ENCODE measurements at places on chromosomes 3 and 15. TPM values are rescaled to one million over a fixed set of nuclear protein-coding genes. Genes with fewer than 3 reads are reported as not detected.

- no peaks in the 10 kb centered on the region for H3K36me3 ChIP-seq
- H3K27ac ChIP-seq, result no peak overlapping the region
- DNase-seq, result no peak
- H3K4me3 ChIP-seq, result no peak overlapping the region
- no peaks in the 10 kb centered on the region for H3K27me3 ChIP-seq
- peaks cover 12% of the 10 kb centered on the region for H3K4me1 ChIP-seq
Measured at GRCh38 chr3:82736696-82737277, 975.3 kb upstream of the GBE1 start.

- no peaks in the 10 kb centered on the region for H3K4me1 ChIP-seq
- no peaks in the 10 kb centered on the region for H3K36me3 ChIP-seq
- no peak overlapping the region for H3K27ac ChIP-seq
- no peaks in the 10 kb centered on the region for H3K27me3 ChIP-seq
Measured at GRCh38 chr3:154334973-154335420, 10.7 kb upstream of the DHX36 start.

- H3K27ac ChIP-seq, result no peak overlapping the region
- no peak overlapping the region for H3K4me3 ChIP-seq
- no peaks in the 10 kb centered on the region for H3K27me3 ChIP-seq
- 0 out of 2 replicates have a peak, but pooled peaks cover 4% of the 10 kb centered on the region for H3K4me1 ChIP-seq
Measured at GRCh38 chr3:43752905-43753304, 62.2 kb downstream of the ABHD5 start.

ADGRG7 gene
- not detected for polyA plus RNA-seq

FETUB gene
- polyA plus RNA-seq, result 0.26 TPM

IQCH gene
- polyA plus RNA-seq, result 1.7 TPM

DNA sequence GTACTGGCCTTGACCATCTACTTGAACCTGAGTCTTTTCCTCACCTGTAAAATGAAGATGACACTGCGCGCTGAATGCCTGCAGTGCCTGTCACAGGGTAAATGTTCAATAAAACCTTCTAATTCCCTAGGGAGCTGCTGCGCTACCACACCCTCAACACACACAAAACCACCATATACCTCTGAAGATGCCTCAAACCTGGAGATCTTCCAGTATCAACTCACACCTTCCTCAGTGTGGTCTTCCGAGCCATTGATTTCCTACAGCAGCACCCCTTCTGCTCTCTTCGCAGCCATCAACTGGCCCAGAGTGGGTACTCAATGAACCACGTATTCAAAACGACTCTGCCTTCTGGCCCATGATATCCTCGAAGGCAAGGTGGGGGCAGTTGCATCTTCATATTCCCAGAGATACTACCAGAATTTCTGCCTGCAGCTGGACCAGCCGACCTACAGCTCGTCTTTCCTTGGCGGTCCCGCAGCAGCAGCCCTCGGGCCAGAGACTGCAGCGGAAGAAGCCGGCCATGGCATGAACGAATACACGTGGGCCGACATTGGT lies 695 bp downstream of the RPL32 start:
- peaks cover 52% of the 10 kb centered on the region for H3K36me3 ChIP-seq
- H3K4me3 ChIP-seq, result peak overlapping the region; percentile 94
- no peaks in the 10 kb centered on the region for H3K27me3 ChIP-seq

DNA sequence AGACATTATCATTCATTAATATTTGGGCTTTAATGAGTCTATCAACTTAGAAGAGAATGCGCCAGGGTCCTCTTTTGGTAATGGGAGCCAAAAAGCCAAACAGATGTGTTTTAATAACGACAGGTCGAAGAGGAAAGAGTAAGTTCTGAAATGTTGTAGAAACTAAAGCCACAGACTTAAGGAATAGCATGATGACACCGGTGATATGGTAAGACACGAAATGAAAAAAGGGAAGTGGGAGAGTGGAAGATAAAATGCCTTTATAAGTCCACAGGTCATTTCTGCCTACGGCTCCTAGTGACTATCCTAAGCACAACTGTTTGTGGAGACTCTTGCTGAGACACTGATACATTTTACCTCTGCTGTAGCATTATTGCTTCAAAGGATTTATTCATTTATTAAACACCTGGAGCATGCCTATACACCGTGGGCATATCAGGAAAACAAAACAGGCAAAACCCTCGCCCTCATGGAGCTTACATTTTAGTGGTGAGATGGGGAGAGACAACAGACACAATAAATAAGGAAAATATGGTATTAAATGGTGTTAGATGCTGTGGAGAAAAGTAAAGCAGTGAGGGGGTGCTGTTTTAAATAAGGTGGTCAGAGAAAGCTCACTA lies 11.7 kb upstream of the CD47 start:
- no peak overlapping the region for H3K27ac ChIP-seq
- no peak for DNase-seq
- no peaks in the 10 kb centered on the region for H3K36me3 ChIP-seq

AGBL1 gene
- polyA plus RNA-seq, result not detected

GRCh38 chr15:36858423-36858822 lies 241.9 kb downstream of the MEIS2 start:
- no peaks in the 10 kb centered on the region for H3K4me1 ChIP-seq
- H3K36me3 ChIP-seq, result no peaks in the 10 kb centered on the region
- H3K27ac ChIP-seq, result no peak overlapping the region
- no peak overlapping the region for H3K4me3 ChIP-seq

DNA sequence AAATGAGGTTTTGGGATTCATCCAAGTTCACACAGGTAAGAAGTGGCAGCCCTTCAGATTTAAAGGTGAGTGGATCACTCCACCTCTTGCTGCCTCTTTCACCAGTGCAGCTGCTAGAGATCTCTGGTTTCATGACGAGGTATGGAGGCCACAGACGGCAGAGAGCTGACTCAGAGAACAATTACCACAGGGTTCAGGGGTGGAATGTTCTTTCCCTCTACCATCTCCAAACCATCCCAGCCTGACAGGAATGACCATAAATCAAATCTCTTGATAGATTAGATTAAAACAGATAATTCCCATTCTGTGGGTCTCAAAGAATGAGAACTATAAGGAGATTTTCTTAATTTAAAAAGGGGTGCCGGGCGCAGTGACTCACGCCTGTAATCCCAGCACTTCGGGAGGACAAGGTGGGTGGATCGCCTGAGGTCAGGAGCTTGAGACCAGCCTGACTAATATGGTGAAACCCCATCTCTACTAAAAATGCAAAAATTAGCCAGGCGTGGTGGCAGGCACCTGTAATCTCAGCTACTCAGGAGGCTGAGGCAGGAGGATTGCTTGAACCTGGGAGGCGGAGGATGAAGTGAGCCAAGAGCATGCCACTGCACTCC lies 174.2 kb upstream of the ATP11B start:
- no peak overlapping the region for H3K4me3 ChIP-seq
- H3K27ac ChIP-seq, result no peak overlapping the region
- H3K36me3 ChIP-seq, result no peaks in the 10 kb centered on the region
- no peaks in the 10 kb centered on the region for H3K27me3 ChIP-seq

EFHB gene
- 1.4 TPM for polyA plus RNA-seq

GRCh38 chr15:74252291-74252690 lies 16.2 kb downstream of the CCDC33 start:
- 0 out of 2 replicates have a peak, but pooled peaks cover 4% of the 10 kb centered on the region for H3K4me1 ChIP-seq
- H3K27me3 ChIP-seq, result no peaks in the 10 kb centered on the region
- no peaks in the 10 kb centered on the region for H3K36me3 ChIP-seq
- no peak for DNase-seq
- H3K4me3 ChIP-seq, result no peak overlapping the region

DNA sequence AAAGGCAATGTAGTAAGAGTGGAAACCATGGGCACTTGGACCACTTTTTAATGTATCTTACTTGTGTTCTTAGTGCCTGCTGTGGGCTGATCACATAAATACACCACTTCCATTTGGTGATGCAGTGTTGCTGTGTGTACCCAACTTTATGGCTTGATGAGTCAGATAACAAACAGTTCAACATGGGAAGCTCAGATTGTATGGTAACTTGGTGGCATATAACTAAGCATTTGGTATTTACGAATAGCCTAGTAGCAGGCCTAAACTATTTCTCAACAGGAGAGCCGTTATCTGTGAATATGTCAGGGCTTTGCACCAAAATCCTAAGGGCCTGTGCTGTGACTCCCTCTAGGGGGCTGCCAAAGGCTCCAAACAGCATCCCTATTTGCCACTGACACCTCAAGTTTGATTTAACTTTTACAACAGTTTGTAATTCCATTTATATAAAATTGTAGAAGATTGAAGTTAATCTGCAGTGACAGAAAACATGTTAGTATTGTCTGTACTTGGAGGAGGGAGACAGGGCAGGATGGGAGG lies 640.4 kb upstream of the CADM2 start:
- peak; percentile 57 for DNase-seq
- H3K4me3 ChIP-seq, result no peak overlapping the region
- H3K4me1 ChIP-seq, result no peaks in the 10 kb centered on the region
- no peaks in the 10 kb centered on the region for H3K27me3 ChIP-seq
- H3K36me3 ChIP-seq, result no peaks in the 10 kb centered on the region

- DNase-seq, result no peak
- peaks cover 14% of the 10 kb centered on the region for H3K27me3 ChIP-seq
- no peak overlapping the region for H3K27ac ChIP-seq
- peaks cover 29% of the 10 kb centered on the region for H3K4me1 ChIP-seq
Measured at GRCh38 chr3:190326361-190326760, 4.1 kb upstream of the CLDN1 start.

- no peak overlapping the region for H3K27ac ChIP-seq
- H3K4me1 ChIP-seq, result peaks cover 15% of the 10 kb centered on the region
- H3K36me3 ChIP-seq, result no peaks in the 10 kb centered on the region
- DNase-seq, result peak; percentile 65
Measured at GRCh38 chr15:28876131-28876844, 9.5 kb upstream of the APBA2 start.

DNA sequence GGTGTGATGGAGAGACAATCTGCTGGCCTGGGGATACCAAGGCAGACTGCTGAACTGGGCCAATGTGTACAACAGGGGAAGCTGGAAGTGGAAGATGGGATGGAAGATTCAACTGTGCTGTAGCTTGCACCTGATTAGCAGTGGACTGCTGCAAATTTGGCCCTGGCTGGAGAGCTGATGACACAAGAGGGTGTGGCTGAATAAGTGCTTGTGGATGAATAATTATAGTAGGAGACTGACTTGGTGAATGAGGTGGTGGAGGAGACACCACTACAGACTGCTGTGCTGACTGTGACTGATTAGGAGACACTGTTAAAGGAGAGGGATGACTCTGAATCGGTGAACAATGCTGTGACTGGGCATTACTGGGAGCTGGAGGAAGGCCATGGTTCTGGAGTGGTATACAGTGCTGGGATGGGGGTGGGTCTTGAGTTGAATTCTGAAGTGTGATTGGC lies 52.5 kb downstream of the PHC3 start:
- no peaks in the 10 kb centered on the region for H3K36me3 ChIP-seq
- no peaks in the 10 kb centered on the region for H3K4me1 ChIP-seq
- H3K4me3 ChIP-seq, result no peak overlapping the region
- DNase-seq, result no peak

GRCh38 chr3:135513106-135514059 lies 452.1 kb upstream of the PPP2R3A start:
- 0 out of 2 replicates have a peak overlapping the region, but pooled peaks have one; percentile 29 for H3K27ac ChIP-seq
- no peaks in the 10 kb centered on the region for H3K27me3 ChIP-seq
- H3K4me1 ChIP-seq, result peaks cover 3% of the 10 kb centered on the region
- no peak overlapping the region for H3K4me3 ChIP-seq
- peak; percentile 27 for DNase-seq
- H3K36me3 ChIP-seq, result no peaks in the 10 kb centered on the region

LDHAL6B gene
- polyA plus RNA-seq, result not detected

MME gene
- 15.2 TPM for polyA plus RNA-seq

DNA sequence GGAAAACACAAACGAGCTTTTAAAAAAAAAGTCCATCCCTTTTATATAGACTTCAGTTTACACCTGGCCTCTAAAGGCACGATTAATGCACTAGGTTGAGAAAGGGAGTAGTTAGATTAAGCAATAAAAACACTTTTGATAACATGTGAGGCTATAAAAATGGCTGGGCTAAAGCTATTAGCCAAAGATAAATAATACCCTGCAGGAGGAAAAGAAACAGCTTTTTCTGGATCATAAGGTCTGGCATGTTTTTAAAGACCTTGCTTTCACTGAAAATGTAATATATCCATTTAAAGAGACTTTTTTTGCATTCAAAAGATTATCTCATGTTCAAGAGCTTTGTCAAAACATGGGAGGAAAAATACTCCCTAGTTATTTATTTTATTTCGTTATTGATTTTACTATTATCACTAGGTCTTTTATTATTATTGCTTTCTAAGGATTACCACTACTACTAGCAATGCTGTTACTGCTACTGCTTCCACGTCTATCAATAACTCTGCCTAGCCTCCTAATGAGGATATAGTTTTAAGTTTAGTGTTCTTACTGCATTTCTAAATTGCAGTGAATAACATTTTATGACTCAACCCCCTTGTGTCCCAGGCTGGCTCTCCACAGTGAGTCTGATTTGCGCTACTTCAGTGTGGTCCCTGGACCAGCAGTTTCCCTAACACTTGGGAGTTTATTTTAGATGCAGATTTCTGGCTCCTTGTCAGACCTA lies 93.4 kb downstream of the THRB start:
- H3K36me3 ChIP-seq, result no peaks in the 10 kb centered on the region
- H3K4me3 ChIP-seq, result no peak overlapping the region
- no peak for DNase-seq
- H3K4me1 ChIP-seq, result peaks cover 7% of the 10 kb centered on the region
- H3K27me3 ChIP-seq, result no peaks in the 10 kb centered on the region

- peak; percentile 92 for DNase-seq
- no peaks in the 10 kb centered on the region for H3K27me3 ChIP-seq
- H3K36me3 ChIP-seq, result no peaks in the 10 kb centered on the region
- no peak overlapping the region for H3K4me3 ChIP-seq
- no peak overlapping the region for H3K27ac ChIP-seq
Measured at GRCh38 chr3:142828703-142829305, 60.1 kb downstream of the PCOLCE2 start.

DNA sequence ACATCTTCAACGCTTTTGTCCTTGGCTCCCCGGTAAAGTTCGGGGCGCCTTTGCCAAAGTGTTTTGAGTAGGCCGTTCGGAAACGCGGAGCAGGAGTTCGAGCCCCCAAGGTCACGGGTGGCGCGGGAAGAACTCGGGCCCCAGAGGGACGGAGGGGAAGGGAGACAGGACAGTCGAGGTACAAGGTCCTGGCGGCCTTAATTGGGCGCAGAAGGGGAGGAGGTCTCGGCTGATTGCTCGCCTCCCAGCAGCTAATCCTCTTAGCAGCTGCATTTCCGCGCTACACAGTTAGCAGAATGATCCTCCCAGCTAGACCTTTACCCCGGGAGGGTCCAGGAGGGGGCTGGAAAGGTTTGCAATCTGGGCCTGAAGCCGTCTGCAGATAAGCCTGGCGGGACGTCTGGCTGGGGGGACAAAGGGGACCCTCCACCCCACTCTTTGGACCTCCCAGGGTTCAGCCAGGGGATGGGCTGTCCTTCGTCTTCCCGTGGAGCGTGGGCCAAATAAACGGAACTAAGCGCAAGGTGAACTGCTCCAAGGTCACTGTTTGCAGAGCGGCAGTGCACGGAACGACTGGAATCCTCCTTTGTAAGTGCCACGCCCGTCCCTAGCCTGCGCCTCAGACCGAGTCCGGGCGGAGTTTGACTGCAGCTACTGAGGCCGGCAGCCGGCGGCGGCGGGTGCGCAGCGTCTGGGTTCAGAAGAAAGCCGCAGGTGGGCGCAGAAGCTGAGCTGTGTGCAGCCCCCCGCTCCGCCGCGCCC lies 7.2 kb downstream of the EOMES start:
- H3K27me3 ChIP-seq, result peaks cover 100% of the 10 kb centered on the region
- DNase-seq, result peak; percentile 80
- peak overlapping the region; percentile 68 for H3K4me3 ChIP-seq
- no peak overlapping the region for H3K27ac ChIP-seq
- no peaks in the 10 kb centered on the region for H3K36me3 ChIP-seq

All from GM23338 (cell line).